ENCODE measurements at places on chromosomes 12 and 14.
A peak's percentile ranks its signal among the peaks of the same experiment; 100 is the strongest.

GRCh38 chr12:95212586-95212985 lies 4.7 kb downstream of the FGD6 start:
- no peak overlapping the region for H3K27ac ChIP-seq
- no peaks in the 10 kb centered on the region for H3K36me3 ChIP-seq
- H3K27me3 ChIP-seq = no peaks in the 10 kb centered on the region
- peaks cover 6% of the 10 kb centered on the region for H3K4me1 ChIP-seq

DNA sequence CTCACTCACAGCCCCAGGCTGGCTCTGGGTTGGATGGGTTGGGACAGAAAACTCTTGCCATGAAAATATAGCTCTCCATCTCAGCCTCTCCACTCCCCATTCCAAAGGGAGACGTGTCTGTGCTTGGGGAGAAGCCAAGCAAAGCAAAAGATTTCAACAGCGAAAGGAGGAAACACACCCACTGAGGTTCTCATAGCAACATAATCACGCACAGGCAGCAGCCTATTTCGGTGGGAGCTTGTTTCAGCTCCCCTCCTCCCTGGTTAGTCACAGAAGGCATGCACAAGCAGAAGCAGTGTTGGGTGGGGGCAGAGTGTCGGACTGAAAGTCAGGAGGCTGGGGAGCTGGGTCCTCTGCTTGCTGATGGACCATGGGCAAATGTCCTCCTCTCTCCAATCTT lies 1.9 kb upstream of the PRMT8 start:
- H3K27me3 ChIP-seq = peaks cover 18% of the 10 kb centered on the region
- no peak for DNase-seq

DNA sequence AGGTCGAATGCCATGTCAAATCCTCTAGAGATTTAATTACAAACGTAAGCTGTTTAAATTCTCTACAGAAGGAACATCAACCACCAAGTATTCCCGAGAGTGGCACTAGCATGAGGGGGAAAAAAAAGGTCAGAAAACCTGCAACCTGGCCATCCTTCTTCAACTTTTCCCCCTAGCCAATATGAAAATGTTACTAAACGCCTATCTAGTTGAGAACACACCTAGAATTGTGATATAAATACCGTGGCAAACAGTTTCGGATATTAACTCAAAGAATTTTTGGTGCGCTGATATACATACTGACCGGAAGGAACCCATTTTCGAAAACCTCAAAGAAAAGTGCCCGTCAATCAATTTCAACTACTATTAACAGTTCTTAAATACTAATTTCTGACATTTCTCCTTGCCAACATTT lies 1.8 kb downstream of the HNRNPC start:
- H3K36me3 ChIP-seq = peaks cover 34% of the 10 kb centered on the region
- H3K4me1 ChIP-seq = peaks cover 53% of the 10 kb centered on the region
- DNase-seq = no peak
- H3K27ac ChIP-seq = peak overlapping the region; percentile 10

DNA sequence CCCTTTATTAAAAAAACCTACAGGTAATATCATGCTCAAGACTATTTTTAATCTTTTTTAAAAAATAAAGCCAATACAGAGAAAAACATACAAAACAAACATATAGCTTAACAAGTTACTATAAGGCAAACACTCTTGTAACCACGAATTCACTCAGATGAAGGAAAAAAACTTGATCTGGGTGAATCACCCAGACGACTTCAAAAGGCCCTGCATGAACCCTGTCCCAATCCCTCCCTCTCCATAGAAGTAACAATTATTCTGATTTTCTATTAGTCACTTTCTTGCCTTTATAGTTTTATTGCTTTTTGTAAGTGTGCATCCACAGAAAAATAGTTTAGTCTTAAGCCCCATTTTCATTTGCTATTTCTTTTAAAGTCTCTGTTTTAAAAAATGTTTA lies 72.6 kb downstream of the LRP6 start:
- no peaks in the 10 kb centered on the region for H3K4me1 ChIP-seq
- H3K36me3 ChIP-seq = no peaks in the 10 kb centered on the region
- no peak overlapping the region for H3K4me3 ChIP-seq
- no peak for DNase-seq

DNA sequence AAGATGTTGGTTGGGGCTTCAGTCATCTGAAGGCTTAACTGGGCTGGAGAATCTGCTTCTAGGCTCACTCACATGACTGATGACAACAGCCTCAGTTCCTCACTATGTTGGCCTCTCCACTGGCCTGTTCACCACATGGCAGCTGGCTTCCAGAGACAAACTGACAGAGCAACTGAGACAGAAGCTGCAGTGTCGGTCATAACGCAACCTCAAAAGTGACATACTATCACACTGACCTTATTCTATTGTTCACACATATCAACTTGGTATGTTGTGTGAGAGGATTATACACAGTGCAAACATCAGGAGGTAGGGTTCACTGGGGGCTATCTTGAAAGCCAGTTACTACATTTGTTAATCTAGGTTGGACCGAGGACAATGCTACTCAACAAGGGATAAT lies 92.9 kb downstream of the PAWR start:
- H3K27ac ChIP-seq = no peak overlapping the region
- H3K36me3 ChIP-seq = no peaks in the 10 kb centered on the region

DNA sequence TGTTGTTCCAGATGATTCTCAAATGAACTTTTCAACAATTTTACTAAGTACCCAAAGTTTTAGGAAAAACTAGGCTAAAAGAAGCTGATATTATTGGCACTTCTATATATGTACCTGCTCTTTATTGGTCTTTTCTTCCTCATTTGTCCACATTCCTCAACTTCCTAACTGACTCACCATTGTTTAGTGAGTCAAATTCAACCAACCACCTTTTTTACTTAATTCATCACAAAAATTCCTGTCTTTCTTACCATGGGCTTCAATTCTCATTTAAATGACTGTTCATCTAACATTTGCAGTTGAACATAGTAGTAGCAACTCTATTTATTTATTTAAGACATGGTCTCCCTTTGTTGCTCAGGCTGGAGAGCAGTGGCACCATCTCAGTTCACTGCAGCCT lies 47.6 kb upstream of the SLC2A13 start:
- no peak for DNase-seq
- H3K27ac ChIP-seq = no peak overlapping the region
- no peaks in the 10 kb centered on the region for H3K27me3 ChIP-seq
- no peaks in the 10 kb centered on the region for H3K36me3 ChIP-seq
- H3K4me1 ChIP-seq = no peaks in the 10 kb centered on the region
- H3K4me3 ChIP-seq = no peak overlapping the region

DNA sequence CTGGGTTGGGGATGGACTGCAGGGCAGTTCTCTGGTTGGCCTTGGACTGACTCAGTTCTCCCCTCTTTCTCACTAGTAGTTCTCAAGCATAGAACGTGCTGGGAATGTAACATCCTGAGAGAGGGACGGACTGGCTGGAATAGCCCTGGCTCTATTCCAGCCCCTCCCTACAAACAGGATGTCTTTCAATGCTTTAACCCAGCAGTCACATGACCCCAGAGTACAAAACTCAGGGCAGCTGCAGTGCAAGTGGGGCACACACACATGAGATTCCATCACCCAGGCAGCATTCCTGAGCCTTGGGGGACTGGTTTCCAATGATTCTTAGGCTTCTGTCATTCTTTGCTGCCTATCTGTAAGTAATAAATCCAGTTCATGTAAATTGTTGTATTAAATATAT lies 1.6 kb upstream of the ACOT6 start:
- no peak overlapping the region for H3K27ac ChIP-seq
- H3K4me3 ChIP-seq = no peak overlapping the region
- H3K27me3 ChIP-seq = no peaks in the 10 kb centered on the region
- H3K36me3 ChIP-seq = no peaks in the 10 kb centered on the region
- H3K4me1 ChIP-seq = peaks cover 8% of the 10 kb centered on the region

GRCh38 chr12:107903341-107904061 lies 129.0 kb downstream of the ASCL4 start:
- no peaks in the 10 kb centered on the region for H3K36me3 ChIP-seq
- no peak overlapping the region for H3K4me3 ChIP-seq
- H3K27me3 ChIP-seq = peaks cover 10% of the 10 kb centered on the region

DNA sequence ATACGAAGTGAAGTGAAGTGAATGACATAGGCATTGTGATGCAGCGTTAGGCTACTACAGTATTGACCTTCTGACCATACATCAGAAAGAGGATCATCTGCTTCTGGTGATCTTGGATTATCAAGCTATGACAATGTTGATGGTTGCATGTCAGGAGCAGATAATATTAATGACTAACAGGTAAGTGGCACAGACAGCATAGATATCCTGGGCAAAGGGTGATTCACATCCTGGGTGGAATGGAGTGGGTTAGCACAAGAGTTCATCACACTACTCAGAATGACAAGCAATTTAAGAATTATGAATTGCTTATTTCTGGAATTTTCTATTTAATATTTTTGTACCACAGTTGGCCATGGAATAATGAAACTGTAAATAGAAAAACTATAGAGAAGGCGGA lies 397.9 kb upstream of the ATP2B1 start:
- no peak overlapping the region for H3K4me3 ChIP-seq
- no peaks in the 10 kb centered on the region for H3K27me3 ChIP-seq
- H3K36me3 ChIP-seq = no peaks in the 10 kb centered on the region
- no peaks in the 10 kb centered on the region for H3K4me1 ChIP-seq
- H3K27ac ChIP-seq = no peak overlapping the region

DNA sequence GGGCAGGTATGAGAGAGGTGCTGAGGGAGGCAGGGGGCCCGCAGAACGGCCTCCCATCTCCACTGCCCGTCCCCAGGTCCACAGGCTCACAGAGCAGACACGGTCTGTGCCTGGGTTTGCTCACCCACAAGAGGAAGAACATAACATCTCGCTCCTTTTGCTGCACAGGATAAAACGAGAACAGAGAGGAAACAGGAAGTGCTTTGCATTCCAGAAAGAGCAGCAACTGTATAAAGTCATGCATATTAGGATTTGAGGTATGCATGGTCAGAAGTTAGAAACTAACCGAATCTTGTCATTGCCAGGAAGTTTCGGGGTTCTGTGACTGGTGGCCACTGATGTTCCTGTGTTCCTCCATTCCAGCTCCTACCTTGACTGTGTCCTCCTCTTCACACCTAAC lies 25.0 kb downstream of the NTF3 start:
- no peaks in the 10 kb centered on the region for H3K4me1 ChIP-seq
- H3K4me3 ChIP-seq = no peak overlapping the region
- no peak for DNase-seq
- no peak overlapping the region for H3K27ac ChIP-seq
- no peaks in the 10 kb centered on the region for H3K27me3 ChIP-seq
- no peaks in the 10 kb centered on the region for H3K36me3 ChIP-seq

DNA sequence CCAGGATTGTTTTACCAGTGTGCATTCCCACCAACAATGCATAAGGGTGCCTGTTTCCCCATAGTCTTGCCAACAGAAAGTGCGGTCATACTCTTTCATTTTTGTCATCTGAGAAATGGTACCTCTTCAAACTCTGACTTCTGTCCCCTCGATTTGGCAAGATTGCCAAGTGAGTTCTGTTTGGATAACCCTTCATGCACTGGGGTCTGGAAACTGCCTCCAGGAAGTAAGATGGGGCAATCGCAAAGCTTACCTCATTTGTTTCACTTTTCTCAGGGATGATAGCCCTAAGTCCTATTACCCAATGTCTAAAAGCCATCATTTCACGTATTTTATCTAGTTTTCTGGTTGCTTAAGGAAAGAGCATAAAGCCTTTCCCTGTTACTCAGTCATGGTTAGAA lies 28.6 kb upstream of the NR1H4 start:
- H3K4me1 ChIP-seq = no peaks in the 10 kb centered on the region
- H3K27me3 ChIP-seq = peaks cover 3% of the 10 kb centered on the region
- no peak for DNase-seq
- no peak overlapping the region for H3K27ac ChIP-seq

GRCh38 chr12:42481368-42481767 lies 108.2 kb downstream of the PRICKLE1 start:
- no peak overlapping the region for H3K27ac ChIP-seq
- H3K4me1 ChIP-seq = peaks cover 7% of the 10 kb centered on the region
- peaks cover 17% of the 10 kb centered on the region for H3K27me3 ChIP-seq
- no peak for DNase-seq

GRCh38 chr14:50353126-50353525 lies 41.0 kb downstream of the DMAC2L start:
- H3K4me3 ChIP-seq = no peak overlapping the region
- no peak overlapping the region for H3K27ac ChIP-seq
- H3K36me3 ChIP-seq = no peaks in the 10 kb centered on the region
- H3K27me3 ChIP-seq = no peaks in the 10 kb centered on the region
- H3K4me1 ChIP-seq = no peaks in the 10 kb centered on the region
- DNase-seq = no peak

DNA sequence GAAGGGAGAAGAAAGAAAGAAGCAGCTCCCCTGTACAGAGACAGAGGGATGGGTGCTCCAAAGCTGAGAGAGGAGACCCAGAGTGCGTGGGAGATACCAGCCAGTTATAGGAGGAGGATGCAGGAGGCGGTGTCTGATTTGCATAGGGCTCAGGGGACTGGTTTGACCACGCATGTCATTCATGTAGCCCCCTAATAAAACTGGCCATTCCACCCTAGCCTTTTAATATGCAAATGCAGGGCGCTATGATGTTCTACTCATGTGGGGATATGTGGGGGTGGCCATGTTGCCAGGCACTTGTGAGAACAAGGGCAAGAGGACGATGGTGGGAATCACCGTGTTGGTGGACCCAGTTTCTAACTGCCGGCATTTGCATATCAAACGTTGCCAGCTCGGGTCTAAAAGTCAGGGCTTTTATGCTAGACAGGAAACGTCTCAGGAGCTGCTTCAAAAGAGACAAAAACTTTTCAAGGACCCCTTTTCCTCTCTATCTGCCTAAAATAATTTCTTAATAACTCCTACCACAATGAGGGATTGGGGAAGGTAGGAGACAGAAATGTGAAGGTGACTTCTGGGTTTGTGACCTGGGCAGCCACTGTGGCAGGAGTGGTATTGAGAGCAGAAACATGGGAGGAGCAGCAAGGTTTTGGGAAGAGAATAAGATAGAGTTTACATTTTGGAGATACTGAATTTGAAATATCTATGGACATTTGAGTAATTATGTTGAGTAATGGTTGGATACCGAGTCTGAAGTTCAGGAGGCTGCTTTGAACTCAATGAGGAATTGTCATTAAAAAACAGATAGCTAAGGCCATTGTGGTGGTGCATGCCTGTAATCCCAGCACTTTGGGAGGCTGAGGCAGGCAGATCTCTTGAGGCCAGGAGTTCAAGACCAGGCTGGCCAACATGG lies 2.2 kb upstream of the ATXN3 start:
- H3K4me3 ChIP-seq = peak overlapping the region; percentile 24
- H3K4me1 ChIP-seq = peaks cover 26% of the 10 kb centered on the region
- H3K36me3 ChIP-seq = no peaks in the 10 kb centered on the region
- H3K27ac ChIP-seq = no peak overlapping the region

DNA sequence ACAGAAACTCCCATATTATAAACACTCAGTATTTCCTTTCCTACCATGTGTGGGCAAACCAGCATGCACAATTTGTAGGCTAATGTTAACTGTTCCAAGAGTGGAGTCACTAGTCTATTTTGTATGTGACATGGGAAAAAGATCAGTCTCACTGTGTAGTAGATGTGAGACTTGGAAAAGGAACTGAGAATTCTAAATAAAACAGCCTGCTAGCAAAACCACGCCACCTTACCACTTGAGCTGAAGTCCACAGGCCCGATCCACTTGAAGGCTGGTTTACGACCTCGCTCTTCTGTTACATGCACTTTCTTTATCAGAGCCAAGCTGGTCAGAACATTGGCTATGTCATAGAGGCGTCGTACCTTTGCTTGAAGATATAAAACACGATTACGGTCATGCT lies 22.5 kb downstream of the E2F7 start:
- no peak overlapping the region for H3K4me3 ChIP-seq
- no peaks in the 10 kb centered on the region for H3K36me3 ChIP-seq
- no peaks in the 10 kb centered on the region for H3K4me1 ChIP-seq
- DNase-seq = no peak

All from CD8-positive, alpha-beta memory T cell (primary cell).